ENCODE measurements at places on chromosomes 2 and 18. TPM values are rescaled to one million over a fixed set of nuclear protein-coding genes. Genes with fewer than 3 reads are reported as not detected.

The MRPS5 gene
- 68.7 TPM for total RNA-seq

The ABCB11 gene
- total RNA-seq = not detected

The TMEM37 gene
- total RNA-seq = not detected

The EPB41L5 gene
- 71.7 TPM for total RNA-seq

The PPP1R1C gene
- total RNA-seq = 13.8 TPM

The SLC38A11 gene
- total RNA-seq = not detected

The NCKAP5 gene
- total RNA-seq = 0.20 TPM

The HJURP gene
- total RNA-seq = 6.9 TPM
